ENCODE measurements at places on chromosomes 13 and 19. TPM values are rescaled to one million over a fixed set of nuclear protein-coding genes. Genes with fewer than 3 reads are reported as not detected.

CEACAM1 gene
- 7.1 TPM for total RNA-seq

COX7A1 gene
- not detected for total RNA-seq

MUC16 gene
- 2.5 TPM for total RNA-seq

PSMC4 gene
- total RNA-seq = 81.5 TPM

PCSK4 gene
- 7.7 TPM for total RNA-seq
